ENCODE measurements at places on chromosomes 11 and 22.

- no peak for DNase-seq
Measured at GRCh38 chr22:26762503-26763472, 105.4 kb downstream of the MIAT start.

- DNase-seq = no peak
Measured at GRCh38 chr22:37234736-37235711, 9.0 kb downstream of the RAC2 start.

DNA sequence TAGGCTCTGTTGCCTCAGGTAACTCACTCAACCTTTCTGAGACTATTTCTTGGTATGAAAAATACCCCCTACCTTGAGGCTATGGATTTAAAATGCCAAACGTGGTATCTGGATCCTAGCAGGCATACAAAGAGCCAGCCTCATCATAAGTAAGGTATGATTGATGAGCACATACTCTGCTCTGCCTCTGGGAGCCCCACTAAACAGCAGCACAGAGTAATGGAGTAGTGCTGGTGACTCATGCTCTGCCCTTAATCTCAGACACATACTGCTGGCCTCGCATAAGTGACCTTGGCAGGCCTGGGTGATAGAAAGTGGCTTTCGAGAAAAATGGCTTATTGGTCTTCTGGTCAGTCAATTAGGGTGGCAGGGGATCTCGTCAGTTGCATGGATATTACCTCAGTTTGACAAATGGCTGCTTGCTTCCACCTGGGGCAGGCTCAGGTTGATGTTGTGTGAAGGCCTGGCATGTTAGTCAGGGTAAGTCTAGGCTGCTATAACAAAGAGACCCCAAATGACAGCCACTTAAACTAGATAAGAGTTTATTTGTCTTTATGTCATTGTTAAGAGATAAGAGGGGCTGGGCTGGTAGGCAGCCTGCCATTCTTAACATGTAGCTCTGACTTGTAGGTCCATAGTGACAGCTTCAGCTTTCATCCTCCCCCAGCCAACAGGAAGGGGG is 15.2 kb upstream of the SLC6A5 start:
- DNase-seq = no peak

DNA sequence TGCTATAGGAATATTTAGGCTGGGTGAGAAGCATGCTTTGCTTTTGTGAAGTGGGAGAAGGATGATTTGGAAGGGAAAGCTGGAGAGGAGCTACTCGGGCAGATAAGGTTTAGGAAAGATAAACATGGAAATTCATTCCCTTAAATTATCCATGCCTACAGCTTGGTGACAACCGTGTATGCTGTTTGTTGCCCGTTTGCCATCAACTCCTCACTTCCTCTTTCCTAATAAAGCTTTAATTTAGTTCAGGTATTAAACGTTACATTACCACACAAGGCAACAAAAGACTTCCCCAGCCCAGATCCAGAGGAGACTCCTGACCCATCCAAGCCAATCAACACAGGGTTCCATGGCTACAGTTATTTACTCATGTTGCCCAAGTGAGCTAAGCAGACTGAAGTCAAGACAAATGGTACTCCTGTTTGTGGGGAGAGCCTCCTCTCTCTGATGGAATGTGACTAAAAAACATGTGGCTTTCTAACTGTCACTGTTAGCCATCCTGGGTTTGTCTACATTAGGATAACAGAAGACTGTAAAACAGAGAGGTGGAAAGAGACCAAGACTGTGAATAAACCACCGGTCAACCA is 101.7 kb upstream of the GRAMD1B start:
- DNase-seq = no peak

DNA sequence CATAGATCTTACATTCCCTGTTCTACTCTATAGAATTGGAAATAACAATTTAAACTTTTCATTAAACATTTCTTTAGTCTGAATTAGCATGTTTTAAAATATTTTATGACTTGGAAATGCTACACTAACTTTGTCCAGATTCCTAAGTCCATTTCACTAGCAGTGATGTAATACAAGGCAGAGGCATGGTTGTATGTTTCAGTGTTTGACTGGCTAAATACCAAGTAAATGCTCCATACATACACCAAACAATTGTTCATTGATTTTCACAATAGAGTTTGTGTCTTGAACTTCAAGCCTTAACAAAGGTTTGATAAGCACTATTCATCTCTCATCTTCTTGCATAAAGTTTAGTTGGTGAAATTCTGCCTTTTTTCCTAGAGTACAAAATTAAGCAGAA is 13.5 kb downstream of the ZBED5 start:
- DNase-seq = no peak

DNA sequence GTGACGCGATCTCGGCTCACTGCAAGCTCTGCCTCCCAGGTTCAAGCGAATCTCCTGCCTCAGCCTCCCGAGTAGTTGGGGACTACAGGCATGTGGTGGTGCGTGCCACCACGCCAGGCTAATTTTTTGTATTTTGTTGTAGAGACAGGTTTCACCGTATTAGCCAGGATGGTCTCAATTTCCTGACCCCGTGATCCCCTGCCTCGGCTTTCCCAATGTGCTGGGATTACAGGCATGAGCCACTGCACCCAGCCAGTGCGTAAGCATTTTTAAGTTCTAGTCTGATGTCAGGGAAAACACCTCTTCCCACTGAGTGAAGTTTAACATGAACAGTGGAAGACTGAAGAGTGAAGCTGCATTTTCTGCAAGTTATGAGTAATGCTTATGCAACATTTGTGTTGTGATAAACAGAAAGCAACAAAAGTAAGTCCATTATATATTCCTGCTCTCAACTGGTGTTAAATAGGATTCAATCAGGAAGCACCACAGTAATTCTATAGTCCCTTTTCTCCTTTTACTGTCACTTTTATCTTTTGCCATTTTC is 1219.8 kb upstream of the RAG2 start:
- DNase-seq = no peak

DNA sequence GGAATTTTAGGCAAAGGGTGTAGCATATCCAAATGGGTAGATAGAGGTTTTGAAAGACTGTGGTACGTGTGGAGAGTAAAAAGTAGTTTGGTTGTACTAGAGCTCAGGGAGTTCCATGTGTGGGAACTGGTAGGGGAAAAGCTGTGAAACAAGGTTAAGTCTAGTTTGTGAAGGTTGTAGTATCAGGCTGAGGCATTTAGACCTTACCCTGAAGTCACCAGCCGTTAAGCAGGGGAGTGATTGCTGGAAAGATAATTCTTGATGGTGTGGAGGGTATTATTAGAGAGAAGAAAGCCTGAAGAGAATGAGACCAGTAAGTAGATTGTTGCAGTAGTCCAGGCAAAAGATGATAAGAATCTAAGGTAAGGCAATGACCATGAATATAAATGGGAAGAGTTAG is 68.0 kb downstream of the RNF169 start:
- DNase-seq = no peak

DNA sequence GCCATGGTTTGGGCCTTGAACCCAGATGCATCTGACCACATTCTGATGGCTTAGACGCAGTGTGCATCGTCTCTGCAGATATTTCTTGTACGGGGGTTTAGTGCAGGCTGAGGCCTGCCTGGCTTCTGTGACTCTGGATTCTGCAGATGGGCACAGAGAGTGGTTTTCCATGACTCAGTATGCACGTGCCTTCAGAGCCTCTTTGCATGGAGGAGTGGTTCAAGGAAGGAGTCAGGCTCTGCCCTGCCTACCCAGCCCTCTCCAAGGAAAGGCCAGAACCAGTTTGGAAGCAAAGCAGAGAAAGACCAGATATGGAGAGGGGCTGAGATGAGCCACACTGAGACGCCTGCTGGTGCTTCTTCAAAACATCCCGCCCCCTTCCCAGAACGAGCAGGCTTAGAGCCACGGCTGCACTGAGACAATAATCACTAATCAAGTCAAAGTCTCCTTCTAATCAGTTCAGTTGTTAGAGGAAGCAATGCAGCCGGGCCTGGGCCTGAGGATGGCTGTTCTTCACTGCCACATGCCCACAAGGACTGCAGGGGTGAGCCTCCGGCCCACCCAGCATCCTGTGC is 308.9 kb downstream of the NXPE2 start:
- DNase-seq = no peak

DNA sequence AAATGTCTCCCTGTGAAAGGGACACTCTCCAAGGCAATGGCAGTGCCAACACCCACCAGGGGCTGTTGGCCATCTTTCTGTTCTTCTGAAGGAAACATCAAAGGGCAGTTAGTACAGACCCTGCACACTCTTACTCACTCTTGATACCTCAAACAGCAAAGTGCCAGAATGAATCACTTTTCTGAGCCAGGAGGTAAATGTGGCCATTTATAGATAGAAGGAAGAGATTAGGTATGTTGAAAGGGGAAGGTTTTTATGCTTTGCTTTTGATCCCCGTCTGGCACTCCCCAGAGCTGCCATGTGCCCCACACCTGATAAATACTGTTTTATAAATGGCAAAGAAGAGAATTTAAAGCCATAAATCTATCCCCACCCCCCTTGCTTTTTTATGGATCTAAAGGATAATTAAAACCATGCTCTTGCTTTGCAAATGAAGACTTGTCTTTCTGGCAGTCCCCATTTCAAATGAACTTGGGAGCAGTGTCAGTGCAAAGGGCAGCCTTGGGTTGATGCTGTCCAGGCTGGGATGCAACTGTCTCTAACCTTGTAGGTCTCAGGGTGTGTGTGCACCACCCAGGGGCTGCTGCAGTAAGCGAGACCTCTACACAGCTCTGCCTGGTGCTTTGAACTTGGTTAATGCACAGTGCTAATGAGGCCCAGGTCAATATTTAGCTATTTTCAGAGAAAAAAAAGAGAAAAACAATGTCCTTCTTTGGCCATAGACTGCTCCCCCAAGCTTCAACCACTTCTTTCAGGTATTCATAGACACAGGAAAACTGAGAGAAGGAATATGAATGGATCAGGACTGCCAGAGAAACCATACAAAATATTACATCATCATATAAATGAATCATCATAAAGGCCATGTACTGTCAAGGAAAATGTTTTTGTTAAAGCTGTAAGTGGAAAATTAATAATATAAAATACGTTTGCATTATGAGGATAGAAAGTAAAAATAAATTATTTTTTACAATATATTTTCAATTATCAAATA is 207.5 kb downstream of the ETS1 start:
- no peak for DNase-seq

GRCh38 chr11:11251394-11251970 is 101.6 kb downstream of the CSNK2A3 start:
- no peak for DNase-seq

- DNase-seq = peak; percentile 84
Measured at GRCh38 chr11:1226986-1227550, 4.2 kb downstream of the MUC5B start.

GRCh38 chr22:37462983-37463382 is 23.2 kb downstream of the MFNG start:
- DNase-seq = no peak

DNA sequence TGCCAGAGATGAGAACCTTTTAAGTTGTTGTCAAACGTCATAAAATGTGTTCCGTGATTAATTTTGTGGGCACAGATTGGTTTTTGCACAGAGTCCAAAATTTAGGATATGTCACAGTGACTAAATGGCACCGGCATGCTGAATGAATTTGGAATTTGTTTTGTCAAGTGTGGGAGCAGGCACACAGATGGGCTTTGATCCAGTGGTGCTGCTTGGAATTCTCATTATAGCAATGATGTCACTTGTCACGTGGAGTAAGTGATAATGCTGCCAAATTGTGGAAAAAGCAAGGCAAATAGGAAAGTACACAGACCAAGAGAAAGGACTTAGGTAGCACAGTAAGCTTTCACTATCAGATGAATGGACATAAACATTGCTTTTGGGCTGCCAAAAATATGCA is 8.0 kb upstream of the LIN7C start:
- peak; percentile 39 for DNase-seq

DNA sequence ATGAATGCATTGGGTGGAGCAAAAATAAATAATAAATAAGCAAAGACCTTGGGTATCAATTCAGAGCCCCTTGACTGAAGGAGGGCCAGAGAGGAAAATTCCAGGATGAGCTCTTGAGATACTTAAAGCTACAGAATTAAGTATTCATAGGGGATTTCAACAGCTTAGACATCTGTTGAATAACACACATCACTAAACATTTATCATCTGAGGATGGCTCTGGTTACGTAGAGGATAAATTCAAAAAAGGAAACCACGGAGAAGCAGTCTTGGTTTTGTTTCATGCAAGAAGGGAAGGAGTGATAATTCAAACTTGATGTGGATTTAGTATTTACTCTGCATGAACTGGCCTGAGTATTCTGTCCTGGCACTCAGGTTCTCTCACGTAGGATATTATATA is 29.8 kb downstream of the ARHGAP42 start:
- no peak for DNase-seq

GRCh38 chr11:17014833-17015626 is 816 bp upstream of the PLEKHA7 start:
- peak; percentile 36 for DNase-seq

DNA sequence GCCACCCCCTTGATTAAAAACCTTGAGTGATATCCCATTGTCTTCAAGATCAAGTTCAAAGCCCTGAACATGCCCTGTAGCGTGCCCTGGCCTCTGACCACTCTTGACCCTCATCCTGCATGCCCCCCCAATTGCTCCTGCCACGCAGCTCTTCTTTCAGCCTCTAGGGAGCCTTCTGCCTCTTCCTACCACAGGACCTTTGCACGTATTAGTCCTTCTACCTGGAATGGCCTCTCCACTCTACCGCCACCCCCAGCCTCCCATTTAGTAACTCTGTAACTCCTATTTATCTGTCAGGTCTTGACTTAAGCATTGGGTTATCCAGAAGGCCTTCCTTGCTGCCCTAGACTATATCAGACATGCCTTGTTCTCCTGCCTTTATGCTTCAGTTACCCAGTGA is 203.6 kb downstream of the TRIM29 start:
- no peak for DNase-seq

GRCh38 chr11:30617762-30618161 is 31.6 kb upstream of the MPPED2 start:
- DNase-seq = no peak

DNA sequence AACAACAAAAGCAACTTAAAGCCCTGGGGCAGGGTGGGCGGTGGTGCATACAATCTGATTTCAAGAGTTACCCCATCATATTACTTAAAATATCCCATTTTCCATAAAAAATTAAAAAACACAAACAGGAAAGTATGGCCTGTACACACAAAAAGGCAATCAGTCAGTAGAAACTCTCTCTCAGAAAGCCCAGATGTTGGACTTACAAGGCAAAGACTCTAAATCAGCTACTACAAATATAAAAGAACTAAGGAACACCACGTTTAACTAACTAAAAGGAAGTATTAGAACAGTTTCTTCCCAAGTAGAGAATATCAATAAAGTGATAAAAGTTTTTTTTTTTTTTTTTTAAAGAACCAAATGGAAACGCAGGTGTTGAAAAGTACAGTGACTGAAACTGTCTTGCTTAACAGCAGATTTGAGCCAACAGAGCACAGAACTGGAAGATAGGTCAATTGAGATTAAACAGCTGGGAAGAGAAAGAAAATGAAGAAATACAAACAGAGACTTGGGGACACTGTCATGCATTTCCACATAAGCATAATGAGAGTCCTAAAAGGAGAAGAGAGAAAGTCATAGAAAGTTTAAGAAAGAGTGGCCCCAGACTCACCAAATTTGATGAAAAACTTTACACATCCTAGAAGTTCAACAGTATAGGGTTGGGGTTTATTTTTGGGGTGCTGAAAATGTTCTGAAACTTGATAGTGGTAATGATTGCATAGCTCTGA is 8.6 kb downstream of the SC5D start:
- DNase-seq = no peak

- no peak for DNase-seq
Measured at GRCh38 chr11:126433244-126433846, 77.9 kb downstream of the ST3GAL4 start.

- no peak for DNase-seq
Measured at GRCh38 chr11:7531011-7531410, 17.2 kb downstream of the PPFIBP2 start.

GRCh38 chr11:98185245-98185644 is 835.5 kb upstream of the CNTN5 start:
- DNase-seq = no peak

All from AG08396 (cell line).